Stimulated activated CD4-positive, alpha-beta T cell treated with anti-CD3 and anti-CD28 coated beads, TNF-alpha, amount 100 ng/mL, for 24 hours (primary cell): ENCODE measurements at places on chromosomes 1 and 21.

- no peak for DNase-seq
Observed at GRCh38 chr1:58391514-58391913, 155.0 kb downstream of the OMA1 start.

GRCh38 chr21:21688889-21689288, 690.7 kb downstream of the NCAM2 start:
- no peak for DNase-seq

GRCh38 chr1:41559331-41559730, 74.8 kb upstream of the EDN2 start:
- no peak for DNase-seq

DNA sequence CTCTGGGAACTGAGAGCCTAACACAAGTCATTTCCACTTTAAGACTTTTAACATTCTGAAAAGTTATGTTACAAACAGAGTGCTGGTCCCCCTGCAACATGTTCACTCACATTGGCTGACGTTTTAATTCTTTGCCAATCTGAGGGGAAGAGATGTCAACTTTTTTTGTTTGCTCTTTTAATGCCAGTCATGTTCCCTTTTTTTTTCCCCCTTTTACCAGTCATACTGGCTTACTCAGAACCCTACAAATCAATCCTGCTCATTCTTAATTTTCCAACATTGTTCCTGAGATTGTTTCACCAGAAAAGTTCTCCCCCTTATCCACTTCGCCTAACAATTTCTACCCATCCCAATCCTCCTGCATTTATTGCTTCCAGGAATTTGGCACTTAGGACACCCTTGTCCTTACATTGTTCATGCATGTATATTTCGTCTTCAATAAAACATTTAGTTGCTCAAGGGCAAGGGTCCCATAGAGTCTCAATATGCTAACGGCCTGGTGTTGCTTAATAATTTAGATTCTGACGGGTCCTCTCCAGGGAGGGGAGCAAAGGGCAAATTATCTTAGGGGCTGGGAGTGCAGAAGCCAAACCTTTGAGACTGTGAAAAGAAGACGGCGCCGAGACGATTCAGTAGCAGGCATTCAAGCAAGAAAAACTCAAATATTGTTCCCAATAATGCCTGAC, 624 bp upstream of the CR1L start:
- DNase-seq: no peak

- DNase-seq: no peak
Observed at GRCh38 chr1:246843876-246844275, 87.9 kb downstream of the AHCTF1 start.
